ELF-1 (cell line): ENCODE measurements at places on chromosomes 6 and 20.
A peak's percentile ranks its signal among the peaks of the same experiment; 100 is the strongest.

- DNase-seq = no peak
Observed at GRCh38 chr6:53109612-53110011, 39.0 kb downstream of the GCM1 start.

DNA sequence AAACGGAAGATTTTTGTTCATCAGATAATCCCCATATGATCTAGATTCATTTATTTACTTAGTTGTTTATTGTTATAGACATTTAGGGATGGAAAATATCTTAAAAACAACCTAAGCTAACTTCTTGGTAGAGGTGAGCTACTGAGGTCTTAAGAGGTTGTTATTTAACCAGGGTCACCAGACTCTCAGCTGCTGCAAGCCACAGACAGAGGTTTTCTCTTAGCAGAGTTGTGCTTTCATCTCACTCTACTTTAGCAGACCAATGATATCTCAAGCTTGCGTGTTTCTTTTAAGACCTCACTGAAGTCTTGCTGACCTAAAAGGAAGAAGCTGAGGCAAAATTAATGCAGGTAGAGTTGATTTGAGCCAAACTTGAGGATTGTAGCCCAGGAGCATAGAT is 43.6 kb downstream of the NCOA7 start:
- DNase-seq = no peak

GRCh38 chr6:44489910-44490604 is 102.6 kb downstream of the CDC5L start:
- DNase-seq = no peak

DNA sequence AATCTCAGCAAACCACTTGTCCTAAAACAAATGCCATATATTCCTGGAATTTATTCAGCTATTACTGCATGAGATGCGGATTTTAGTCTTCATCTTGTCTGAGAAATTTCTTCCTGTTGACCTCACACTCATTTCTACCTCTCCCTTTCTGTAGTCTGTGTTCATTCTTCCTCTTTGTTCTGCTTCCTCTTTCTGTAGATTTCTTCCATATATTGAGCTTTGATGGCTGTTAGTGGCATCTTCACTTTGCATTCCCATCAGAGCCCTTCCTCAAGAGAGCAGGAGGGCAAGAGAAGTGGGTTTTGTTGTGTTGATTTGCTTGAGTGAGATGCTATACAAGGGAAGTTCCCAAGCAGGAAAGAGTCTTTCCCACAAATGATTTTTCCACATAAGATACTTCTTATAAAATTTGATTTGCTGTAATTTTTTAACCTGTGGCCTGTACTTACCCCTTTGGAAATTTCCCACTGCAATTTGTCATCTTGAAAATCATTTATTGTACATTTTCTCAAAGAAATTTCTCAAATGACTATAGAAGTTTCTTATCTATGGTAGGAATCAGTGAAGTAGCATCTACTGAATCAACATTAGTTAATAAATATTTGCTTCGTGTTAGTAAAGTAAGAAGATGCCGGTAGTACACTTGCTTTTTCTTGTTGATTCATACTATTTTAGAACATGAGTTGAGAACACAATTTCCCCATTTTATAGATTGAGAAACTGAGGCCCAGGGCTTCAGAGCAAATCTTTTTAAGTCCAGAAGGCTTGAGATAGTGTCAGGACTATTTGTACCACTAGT is 43.8 kb downstream of the MAP3K4 start:
- no peak for DNase-seq

DNA sequence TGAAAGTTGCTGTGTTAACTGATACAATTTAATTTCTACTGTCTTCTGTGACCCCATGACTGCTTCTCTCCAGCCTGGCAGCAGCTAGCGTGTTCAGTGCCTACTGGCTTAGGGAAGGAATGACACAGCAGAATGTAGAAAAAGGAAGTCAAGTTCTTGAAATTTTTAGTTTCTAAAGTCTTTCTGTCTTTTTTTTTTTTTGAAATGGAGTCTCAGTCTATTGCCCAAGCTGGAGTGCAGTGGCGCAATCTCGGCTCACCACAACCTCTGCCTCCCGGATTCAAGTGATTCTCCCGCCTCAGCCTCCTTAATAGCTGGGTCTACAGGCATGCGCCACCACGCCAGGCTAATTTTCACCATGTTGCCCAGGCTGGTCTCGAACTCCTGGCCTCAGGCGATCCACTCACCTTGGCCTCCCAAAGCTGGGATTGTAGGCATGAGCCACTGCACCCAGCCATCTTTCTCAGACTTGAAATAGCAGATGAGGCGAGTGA is 39.3 kb downstream of the PCNA start:
- no peak for DNase-seq

DNA sequence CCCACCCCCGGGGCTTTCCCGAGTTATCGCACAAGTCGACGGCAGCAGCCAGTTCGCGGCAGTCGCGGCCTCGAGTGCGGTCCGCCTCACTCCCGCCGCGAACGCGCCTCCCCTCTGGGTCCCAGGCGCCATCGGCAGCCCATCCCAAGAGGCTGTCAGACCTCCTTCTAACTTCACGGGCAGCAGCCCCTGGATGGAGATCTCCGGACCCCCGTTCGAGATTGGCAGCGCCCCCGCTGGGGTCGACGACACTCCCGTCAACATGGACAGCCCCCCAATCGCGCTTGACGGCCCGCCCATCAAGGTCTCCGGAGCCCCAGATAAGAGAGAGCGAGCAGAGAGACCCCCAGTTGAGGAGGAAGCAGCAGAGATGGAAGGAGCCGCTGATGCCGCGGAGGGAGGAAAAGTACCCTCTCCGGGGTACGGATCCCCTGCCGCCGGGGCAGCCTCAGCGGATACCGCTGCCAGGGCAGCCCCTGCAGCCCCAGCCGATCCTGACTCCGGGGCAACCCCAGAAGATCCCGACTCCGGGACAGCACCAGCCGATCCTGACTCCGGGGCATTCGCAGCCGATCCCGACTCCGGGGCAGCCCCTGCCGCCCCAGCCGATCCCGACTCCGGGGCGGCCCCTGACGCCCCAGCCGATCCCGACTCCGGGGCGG is 1.6 kb downstream of the GNAS start:
- DNase-seq = peak; percentile 47
